ENCODE measurements at places on chromosomes 2 and 18. TPM values are rescaled to one million over a fixed set of nuclear protein-coding genes. Genes with fewer than 3 reads are reported as not detected.

Gene FEV
- not detected for total RNA-seq

Gene NT5C1B
- total RNA-seq = not detected

Gene TSPYL6
- total RNA-seq = not detected

Gene ANKZF1
- 217 TPM for total RNA-seq

Gene IL1RL1
- 0.09 TPM for total RNA-seq

Gene CYRIA
- total RNA-seq = 0.72 TPM

Gene PJVK
- total RNA-seq = 4.6 TPM

Gene FBXO48
- total RNA-seq = 1.4 TPM

Gene GALNT5
- total RNA-seq = not detected

Gene AGXT
- not detected for total RNA-seq

Gene PROC
- not detected for total RNA-seq

- no peaks in the 10 kb centered on the region for H3K27me3 ChIP-seq
- H3K4me1 ChIP-seq = no peaks in the 10 kb centered on the region
- H3K4me3 ChIP-seq = no peak overlapping the region
- no peak overlapping the region for H3K27ac ChIP-seq
- no peak for DNase-seq
Observed at GRCh38 chr2:129016972-129017371, 698.3 kb upstream of the HS6ST1 start.

DNA sequence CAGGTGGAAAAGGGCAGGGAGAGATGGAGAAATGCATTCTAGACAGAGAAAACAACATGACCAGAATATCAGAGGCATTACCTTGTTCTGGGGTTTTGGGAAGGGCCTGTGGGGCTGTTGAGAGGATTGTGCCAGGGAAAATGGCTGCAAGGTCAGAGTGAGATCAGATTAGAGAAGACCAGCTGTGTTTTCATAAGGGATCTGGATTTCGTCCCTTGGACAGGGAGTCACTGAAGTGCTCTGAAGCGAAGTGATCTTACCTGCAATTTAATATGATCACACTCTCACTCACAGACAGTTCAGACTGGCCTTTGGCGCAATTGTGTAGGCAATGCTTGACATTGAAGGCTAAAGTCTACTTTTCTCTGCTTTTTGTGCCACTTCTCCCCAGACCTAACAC is 20.3 kb upstream of the REG3G start:
- no peaks in the 10 kb centered on the region for H3K4me1 ChIP-seq
- no peak overlapping the region for H3K27ac ChIP-seq
- H3K36me3 ChIP-seq = no peaks in the 10 kb centered on the region
- H3K27me3 ChIP-seq = no peaks in the 10 kb centered on the region
- DNase-seq = no peak
- no peak overlapping the region for H3K4me3 ChIP-seq

GRCh38 chr2:58532641-58533040 is 291.5 kb upstream of the FANCL start:
- H3K27me3 ChIP-seq = no peaks in the 10 kb centered on the region
- no peak overlapping the region for H3K27ac ChIP-seq
- H3K4me1 ChIP-seq = no peaks in the 10 kb centered on the region
- H3K4me3 ChIP-seq = no peak overlapping the region
- no peak for DNase-seq

DNA sequence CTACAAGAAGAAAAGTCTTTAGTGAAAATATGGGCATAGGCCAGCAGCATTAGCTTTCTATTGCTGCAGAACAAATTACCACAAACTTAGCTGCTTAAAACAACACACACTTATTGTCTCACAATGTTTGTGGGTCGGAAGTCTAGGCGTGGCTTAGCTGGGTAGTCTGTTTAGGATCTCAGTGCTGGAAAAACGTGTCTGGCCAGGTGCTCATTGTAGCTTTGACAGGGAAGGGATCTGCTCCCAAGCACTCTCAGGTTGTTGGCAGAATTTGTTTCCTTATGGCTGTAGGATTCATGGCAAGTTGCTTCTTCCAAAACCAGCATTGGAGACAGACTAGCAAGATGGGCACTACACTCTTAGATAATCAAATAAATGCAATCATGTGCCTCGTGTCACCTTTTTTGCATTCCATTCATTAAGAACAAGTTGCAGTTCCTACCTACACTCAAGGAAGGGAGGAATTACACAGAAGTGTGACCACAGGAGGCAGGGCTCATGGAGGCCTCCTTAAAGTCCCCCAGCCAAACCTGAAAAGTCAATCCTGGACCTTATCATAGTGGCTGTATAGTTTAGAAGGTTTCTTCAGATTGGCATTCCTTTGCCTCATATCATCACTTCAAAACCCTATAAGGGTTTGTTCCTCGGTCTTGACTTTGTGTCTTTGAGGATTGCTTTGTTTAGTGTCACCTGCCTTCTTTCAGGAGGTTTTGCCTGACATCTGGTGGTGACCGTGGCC is 17.3 kb downstream of the MRPL30 start:
- no peaks in the 10 kb centered on the region for H3K27me3 ChIP-seq
- peaks cover 12% of the 10 kb centered on the region for H3K36me3 ChIP-seq
- no peak for DNase-seq
- no peaks in the 10 kb centered on the region for H3K4me1 ChIP-seq
- no peak overlapping the region for H3K27ac ChIP-seq
- H3K4me3 ChIP-seq = no peak overlapping the region

- no peak for DNase-seq
- H3K4me1 ChIP-seq = peaks cover 5% of the 10 kb centered on the region
- H3K4me3 ChIP-seq = no peak overlapping the region
- peaks cover 81% of the 10 kb centered on the region for H3K36me3 ChIP-seq
Observed at GRCh38 chr2:240524963-240525718, 32.6 kb downstream of the ANKMY1 start.

DNA sequence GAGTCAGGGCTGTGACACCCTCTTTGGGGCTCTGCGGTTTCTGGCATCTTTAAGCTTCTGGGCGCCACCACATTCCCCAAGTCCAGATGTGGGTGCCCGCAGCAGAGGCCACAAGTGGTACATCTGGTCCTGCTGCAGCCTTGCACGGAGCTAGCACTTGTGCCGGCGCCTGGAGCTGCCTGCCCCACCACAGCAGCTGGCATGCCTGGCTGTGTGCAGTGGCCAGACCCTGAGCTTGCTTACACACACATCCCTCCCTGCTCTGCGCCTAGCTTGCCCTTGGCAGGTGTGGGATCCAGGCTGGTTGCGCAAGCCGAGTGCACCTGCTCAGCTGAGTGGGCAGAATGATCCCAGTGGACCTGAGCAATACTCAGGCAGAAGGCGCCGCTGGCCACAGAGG is 27.3 kb downstream of the SLC4A10 start:
- no peak overlapping the region for H3K4me3 ChIP-seq
- H3K27me3 ChIP-seq = peaks cover 3% of the 10 kb centered on the region
- no peak overlapping the region for H3K27ac ChIP-seq
- no peak for DNase-seq
- no peaks in the 10 kb centered on the region for H3K4me1 ChIP-seq

DNA sequence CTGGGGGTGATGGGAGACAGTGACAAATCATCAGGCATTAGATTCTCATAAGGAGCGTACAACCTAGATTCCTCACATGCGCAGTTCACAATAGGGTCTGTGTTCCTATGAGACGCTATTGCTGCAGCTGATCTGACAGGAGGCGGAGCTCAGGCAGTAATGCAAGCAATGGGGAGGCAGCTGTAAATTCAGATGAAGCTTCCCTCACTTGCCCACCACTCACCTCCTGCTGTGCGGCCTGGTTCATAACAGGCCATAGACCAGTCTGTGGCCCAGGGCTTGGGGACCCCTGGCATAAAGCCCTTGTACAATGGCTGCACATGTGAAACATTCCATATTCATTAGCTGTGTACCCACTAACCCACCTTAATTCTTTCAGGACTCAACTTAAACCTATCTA is 18.0 kb downstream of the NMUR1 start:
- peak overlapping the region; percentile 12 for H3K4me3 ChIP-seq
- DNase-seq = no peak
- H3K27me3 ChIP-seq = no peaks in the 10 kb centered on the region
- H3K27ac ChIP-seq = no peak overlapping the region
- peaks cover 6% of the 10 kb centered on the region for H3K36me3 ChIP-seq
- peaks cover 17% of the 10 kb centered on the region for H3K4me1 ChIP-seq

DNA sequence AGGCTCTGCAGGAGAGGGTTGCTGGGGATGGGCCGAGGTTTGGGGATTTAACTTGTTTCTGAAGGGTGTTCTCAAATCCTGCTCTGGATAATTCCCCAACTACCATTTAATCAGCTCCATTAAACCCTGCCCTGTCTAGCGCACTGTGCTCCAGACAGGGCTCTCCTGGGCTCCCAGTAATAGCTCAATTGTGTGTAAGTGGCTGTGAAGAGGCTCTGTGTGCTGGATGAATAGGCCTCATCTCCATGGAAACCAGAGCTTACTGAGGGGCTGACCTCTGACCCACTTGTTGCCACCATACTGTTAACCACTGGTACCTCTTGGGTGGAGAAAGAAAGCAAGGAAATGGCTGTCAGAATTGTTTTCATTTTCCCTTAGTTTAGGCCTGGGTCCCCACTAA is 92.9 kb downstream of the TGOLN2 start:
- DNase-seq = no peak
- H3K4me1 ChIP-seq = no peaks in the 10 kb centered on the region
- H3K4me3 ChIP-seq = no peak overlapping the region
- H3K36me3 ChIP-seq = no peaks in the 10 kb centered on the region
- H3K27ac ChIP-seq = no peak overlapping the region
- H3K27me3 ChIP-seq = peaks cover 16% of the 10 kb centered on the region

- no peak for DNase-seq
- H3K27ac ChIP-seq = no peak overlapping the region
- no peak overlapping the region for H3K4me3 ChIP-seq
- H3K27me3 ChIP-seq = no peaks in the 10 kb centered on the region
- H3K4me1 ChIP-seq = no peaks in the 10 kb centered on the region
Observed at GRCh38 chr18:43757273-43757672, 480.0 kb upstream of the SYT4 start.

GRCh38 chr18:63284827-63285733 is 34.5 kb downstream of the BCL2 start:
- no peak overlapping the region for H3K27ac ChIP-seq
- H3K27me3 ChIP-seq = no peaks in the 10 kb centered on the region
- peaks cover 23% of the 10 kb centered on the region for H3K4me1 ChIP-seq

- no peaks in the 10 kb centered on the region for H3K27me3 ChIP-seq
- no peak for DNase-seq
- H3K4me1 ChIP-seq = peaks cover 45% of the 10 kb centered on the region
- peak overlapping the region; percentile 85 for H3K4me3 ChIP-seq
- peaks cover 41% of the 10 kb centered on the region for H3K36me3 ChIP-seq
- peak overlapping the region; percentile 96 for H3K27ac ChIP-seq
Observed at GRCh38 chr2:69644506-69644979, 1.0 kb upstream of the AAK1 start.

- no peak for DNase-seq
- H3K27ac ChIP-seq = no peak overlapping the region
- no peaks in the 10 kb centered on the region for H3K4me1 ChIP-seq
- H3K36me3 ChIP-seq = no peaks in the 10 kb centered on the region
- no peak overlapping the region for H3K4me3 ChIP-seq
Observed at GRCh38 chr18:9679125-9679524, 29.0 kb upstream of the RAB31 start.

DNA sequence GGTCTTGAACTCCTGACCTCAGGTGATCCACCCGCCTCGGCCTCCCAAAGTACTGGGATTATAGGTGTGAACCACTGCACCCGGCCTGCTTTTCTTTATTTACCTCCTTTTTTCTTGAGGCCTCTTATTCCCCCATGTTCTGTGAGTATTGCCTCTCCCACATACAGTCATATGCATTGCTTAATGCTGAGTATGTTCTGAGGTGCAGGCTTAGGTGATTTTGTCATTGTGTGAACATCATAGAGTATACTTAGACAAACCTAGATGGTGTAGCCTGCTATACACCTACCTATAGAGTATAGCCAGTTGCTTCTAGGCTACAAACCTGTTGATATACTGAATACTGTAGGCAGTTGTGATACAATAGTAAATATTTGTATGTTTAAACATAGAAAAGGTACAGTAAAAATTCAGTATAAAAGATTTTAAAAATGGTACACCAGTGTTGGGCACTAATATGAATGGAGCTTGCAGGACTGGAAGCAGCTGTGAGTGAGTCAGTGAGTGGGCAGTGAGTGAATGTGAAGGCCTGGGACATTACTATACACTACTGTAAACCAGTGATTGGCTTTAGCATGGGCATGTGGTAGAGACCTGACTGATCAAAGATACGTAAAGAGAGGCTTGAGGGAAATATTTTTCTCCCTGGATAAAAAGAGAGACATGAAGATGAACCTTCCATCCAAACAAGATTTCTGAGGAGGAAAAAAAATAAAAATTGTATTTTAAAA is 17.6 kb downstream of the SLC39A10 start:
- H3K27me3 ChIP-seq = no peaks in the 10 kb centered on the region
- H3K4me3 ChIP-seq = no peak overlapping the region
- H3K36me3 ChIP-seq = peaks cover 9% of the 10 kb centered on the region
- no peak for DNase-seq

DNA sequence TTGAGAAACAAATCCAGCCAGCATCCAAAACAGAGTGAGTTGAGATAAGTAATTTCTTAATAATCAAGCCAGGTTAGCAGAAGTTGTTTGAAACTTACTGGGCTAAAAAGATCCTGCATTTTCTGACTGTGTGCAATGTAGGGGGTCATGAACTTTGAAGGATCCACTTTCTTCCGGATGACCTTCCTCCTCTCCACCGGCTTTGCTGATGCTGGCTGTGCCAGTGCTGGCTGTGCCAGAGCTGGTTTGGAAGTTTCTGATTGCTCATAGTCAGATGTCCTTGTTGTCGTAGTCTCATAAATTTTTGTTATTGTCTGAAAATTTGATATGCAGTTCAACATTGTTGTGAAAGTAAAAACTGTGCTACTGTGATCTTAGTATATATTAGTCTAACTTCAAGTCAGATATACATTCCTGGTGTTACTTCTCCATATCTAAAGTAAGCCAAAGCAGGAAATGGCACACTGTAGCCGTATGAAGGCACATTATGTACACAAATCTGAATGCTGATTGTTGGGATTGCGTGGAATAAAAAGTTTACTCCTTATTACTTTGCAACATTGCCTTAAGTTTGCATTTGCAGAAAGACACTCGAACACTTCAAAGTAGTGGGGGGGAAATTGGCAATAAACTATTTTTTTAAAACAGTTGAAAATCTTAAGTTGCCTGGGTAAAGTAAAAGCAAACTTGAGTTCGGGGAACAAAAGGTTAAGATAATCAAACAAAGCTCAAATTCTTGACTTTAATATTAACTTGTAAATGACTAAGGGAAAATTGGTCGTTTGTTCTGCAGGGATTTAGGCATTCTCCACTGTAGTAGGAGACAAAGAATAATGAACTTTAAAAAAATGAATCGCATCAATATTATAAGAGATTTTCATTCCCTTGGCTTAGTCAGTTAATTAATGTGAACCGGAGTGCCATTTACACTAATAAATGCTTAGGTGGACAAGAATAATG is 6.4 kb downstream of the NEB start:
- no peaks in the 10 kb centered on the region for H3K4me1 ChIP-seq
- no peak for DNase-seq
- no peak overlapping the region for H3K27ac ChIP-seq
- H3K4me3 ChIP-seq = no peak overlapping the region

DNA sequence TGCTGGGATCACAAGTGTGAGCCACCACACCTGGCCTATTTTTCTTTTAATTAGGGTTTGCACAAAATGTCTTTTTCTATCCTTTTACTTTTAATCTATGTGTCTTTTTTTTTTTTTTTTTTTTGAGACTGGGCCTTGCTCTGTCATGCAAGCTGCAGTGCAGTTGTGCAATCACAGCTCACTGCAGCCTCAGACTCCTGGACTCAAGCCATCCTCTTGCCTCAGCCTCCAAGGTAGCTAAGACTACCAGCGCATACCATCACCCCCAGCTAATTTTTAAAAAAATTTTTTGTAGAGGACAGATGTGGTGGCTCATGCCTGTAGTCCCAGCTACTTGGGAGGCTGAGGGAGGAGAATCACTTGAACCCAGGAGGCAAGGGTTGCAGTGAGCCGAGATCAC is 27.1 kb downstream of the ADCY3 start:
- H3K36me3 ChIP-seq = peaks cover 46% of the 10 kb centered on the region
- no peaks in the 10 kb centered on the region for H3K4me1 ChIP-seq
- H3K4me3 ChIP-seq = no peak overlapping the region
- H3K27ac ChIP-seq = no peak overlapping the region

All from activated CD8-positive, alpha-beta T cell treated with anti-CD3 and anti-CD28 coated beads for 36 hours (primary cell).